HuH-7.5 (cell line): ENCODE measurements at places on chromosomes 12 and 14.

DNA sequence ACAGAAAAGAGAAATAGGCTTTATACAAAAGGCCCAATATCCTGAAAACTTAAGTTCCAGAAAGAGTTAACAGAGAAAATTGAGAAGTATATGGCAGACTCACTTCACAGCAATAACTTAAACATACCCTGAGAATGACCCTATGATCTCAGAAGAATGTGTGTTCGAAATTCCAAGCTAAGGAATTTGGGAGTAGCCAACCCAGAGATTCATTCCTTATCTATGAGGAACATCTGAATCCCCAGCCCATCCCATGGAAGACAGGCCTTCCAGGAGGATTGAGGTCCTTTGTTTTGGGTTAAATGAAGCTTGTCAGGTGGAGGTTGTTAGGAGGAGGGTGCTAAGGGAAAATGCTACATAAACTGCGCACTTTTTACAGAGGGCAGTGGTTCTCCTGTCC is 7.5 kb upstream of the SAV1 start:
- DNase-seq: no peak

DNA sequence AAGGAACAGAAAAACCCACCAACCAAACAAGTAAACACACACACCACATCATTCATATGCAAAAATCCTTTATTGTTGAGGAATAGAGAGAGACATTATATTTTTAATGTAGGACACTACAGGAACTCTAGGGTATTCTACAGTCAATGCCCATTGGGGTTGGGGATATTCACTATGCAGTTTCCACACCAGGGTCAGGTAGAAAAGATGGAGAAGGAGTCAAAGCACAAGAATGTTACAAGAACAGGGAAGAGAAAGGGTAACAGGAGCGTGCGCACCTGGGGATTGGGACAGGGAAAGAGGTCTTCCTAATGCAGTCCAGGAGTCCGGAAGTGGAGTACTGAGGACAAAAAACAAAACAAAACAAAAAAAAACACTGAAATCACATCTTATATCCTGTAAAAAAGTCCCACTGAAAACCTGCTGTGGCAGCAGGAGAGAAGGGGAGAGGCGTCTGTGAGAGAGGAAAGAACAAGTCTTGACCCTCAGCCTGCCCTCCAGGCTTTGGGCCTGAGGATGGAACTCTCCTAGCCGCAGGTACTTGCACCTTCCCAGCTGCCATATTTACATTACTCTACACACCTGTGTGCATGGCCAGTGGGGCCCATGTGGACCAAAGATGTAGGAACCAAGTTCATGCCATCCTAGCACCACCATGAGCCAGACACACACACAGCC is 3.7 kb upstream of the ZBTB39 start:
- no peak for DNase-seq

GRCh38 chr14:103856105-103856504 is 8.7 kb upstream of the PPP1R13B start:
- DNase-seq: no peak

- no peak for DNase-seq
These were observed 26.3 kb downstream of the ZFP36L1 start for GRCh38 chr14:68766299-68767247.

DNA sequence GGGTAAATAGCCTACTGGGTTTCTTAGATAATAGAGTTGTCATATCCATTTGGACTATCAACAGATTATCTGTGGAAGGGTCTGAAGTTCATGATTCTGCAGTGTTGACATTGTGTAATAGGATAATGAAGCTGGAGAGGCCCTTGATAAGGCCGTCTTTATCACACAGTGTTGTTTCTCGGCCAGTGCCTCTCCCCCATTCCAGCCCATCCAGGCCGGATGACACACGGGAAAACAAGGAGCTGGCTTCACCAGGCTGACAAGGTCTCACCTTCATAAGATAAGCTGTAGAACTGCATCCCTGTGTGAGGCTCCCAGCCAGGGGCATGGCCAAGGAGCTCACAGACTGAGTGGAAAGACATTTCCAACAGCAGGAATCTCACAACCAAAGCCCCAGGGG is 8.7 kb upstream of the EML1 start:
- peak; percentile 36 for DNase-seq

DNA sequence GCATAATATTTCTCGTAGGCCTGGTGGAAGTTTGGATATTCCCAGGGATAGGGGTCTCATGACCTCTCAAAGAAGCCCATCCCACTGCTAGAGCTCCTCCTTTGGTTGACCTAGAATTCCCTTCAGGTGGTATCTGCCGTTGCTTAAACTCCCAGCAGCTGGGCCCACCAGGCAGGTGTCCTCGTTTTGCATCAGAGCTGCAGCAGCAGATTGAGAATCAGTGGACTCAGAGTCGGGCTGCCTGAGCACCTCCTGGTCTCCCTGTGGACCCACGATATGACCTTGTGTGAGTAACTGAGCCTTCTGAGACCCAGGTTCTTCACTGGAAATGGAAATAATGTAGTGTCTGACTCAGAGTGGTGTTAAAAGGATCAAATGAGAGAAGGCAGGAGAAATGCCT is 132.7 kb downstream of the PAPOLA start:
- no peak for DNase-seq

DNA sequence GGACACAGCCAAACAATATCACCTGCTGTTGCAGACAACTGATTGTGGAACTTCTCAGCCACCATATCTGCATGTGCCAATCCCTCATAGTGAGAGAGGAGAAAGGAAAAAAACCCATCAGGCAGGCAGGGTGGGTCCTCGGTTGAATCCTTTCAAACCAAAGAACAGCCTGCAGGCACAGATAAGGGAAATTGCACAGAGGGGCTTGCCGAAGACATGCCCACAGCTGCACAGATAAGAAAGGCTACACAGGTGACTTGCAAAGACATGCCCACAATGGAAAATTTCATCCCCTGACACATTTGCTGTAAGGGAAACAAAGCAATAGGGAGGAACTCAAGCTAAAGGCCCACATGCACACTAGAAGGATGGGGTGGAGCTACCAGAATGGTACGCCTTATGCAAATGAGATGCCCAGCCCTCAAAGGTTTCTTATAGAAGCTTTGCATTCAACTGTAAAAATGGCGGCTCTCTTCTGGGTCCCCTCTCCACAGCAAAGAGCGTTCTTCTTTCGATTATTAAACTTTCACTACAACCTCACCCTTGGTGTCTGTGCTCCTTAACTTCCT is 170.0 kb upstream of the TMPO start:
- no peak for DNase-seq

GRCh38 chr14:100590726-100591452 is 3.7 kb upstream of the BEGAIN start:
- DNase-seq: no peak

GRCh38 chr12:1533602-1534304 is 60.6 kb downstream of the FBXL14 start:
- peak; percentile 54 for DNase-seq

DNA sequence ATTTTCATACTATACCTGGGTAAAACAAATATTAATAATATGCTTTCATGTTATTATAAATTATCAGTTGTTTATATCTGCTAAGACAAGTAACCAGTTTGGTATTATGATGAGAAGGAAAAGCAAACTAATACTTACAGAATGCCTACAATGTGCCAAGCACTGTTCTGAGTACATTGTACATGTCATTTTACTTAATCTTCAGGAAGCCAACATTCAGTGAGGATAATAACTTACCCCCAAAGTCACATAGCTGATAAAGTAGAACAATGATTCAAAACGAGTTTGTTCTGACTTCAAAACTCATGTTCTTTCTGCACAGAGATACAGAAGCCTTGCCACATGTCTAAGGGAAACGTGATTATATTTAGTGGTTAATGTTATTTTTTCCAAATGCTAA is 89.0 kb upstream of the DIO2 start:
- no peak for DNase-seq

DNA sequence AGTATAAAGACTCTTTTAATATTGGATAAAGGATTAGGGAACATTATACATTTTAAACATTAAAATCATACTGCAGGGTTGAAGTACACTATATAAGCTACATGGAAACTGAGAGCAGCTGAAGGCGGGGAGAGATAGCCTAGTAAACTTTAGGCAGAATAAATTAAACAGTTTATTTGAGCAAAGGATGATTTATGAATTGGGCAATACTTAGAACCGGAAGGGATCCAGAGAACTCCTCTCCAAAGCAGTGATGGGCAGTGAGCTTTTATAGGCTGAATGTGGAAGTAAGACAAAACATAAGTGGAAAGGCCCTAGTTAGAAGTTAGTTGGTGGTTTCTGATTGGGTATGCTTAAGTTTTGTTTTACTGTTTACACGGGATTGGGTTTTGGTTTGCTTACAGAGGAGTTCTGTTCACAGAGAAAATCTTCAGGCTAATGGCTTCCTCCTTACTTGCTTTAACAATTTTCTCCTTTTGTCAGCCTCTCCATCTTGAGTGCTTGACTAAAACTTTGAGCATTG is 18.9 kb downstream of the LEMD3 start:
- DNase-seq: no peak

- DNase-seq: no peak
These were observed 415.4 kb downstream of the ZFP36L1 start for GRCh38 chr14:68377459-68377858.

DNA sequence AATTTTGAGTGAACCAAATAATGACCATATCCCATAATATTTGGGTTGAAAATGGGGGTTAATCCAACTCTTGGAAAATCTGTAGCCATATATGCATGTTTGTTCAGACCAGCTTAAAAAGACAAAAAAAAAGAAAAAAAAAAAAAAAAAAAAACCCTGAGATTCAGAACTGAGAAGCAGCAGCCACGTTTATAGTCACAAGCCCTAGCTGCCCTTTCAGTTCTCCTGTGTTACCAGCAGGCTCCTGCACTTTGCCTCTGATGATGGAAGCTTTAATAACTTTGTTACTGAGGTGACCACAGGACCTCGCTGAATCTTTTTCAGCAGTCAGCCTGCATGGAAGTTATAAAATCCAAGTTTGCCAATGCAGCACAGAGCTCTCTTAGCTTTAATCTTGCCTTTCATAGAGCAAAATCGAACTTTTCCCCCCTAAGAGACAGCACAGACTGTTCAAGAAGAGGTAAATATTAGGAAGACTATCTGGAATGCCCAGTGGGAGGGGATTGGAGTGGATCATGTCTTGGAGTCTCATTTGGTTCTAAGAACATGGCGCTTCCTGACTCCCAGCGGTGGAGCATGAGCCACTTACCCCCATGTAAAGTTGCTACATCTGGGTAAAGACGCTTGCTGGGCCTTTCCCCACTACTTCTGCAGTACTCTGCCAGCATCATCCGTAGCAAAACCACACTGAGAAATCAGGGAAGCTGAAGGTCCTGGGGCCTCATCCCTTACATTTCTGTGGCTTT is 20.6 kb downstream of the GNG2 start:
- DNase-seq: no peak

DNA sequence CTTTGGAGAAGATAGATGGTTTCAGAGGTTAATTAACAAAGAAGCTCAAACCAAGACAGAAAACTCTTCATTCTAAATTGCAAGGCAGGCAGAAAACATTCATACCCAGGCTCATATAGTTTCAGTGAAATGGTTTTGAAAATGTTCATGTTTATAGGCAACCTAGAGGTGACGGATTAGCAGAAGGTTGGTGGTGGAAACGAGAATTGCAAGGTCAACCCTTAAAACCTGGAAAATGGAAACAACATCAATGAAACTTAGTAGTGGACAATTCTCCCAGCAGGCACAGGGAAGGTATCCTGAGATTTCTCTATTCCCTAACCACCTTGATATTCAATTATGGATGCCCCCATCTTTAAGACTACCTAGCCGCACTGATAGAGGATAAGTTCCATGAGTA is 965 bp downstream of the CD163 start:
- no peak for DNase-seq

- no peak for DNase-seq
These were observed 3.4 kb upstream of the FBXO34 start for GRCh38 chr14:55267820-55268219.

GRCh38 chr14:53452005-53452673 is 299.0 kb upstream of the DDHD1 start:
- no peak for DNase-seq

DNA sequence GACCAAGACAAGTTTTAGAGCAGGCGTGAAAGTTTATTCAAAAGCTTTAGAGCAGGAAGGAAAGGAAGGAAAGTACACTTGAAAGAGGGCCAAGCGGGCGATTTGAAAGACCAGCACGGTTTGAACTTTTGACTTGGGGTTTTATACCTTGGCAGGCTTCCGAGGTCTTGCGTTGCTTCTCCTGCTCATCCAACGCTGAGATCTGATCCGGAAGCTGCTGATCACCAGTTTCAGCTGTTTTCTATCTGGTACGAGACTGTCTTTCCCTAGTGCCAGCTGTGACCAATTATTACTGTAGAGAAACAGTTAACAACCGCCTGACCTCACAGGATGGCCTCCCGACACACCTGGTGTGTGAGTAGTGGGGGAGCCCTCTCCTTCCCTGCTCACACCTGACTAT is 20.6 kb upstream of the SNRPF start:
- DNase-seq: no peak

DNA sequence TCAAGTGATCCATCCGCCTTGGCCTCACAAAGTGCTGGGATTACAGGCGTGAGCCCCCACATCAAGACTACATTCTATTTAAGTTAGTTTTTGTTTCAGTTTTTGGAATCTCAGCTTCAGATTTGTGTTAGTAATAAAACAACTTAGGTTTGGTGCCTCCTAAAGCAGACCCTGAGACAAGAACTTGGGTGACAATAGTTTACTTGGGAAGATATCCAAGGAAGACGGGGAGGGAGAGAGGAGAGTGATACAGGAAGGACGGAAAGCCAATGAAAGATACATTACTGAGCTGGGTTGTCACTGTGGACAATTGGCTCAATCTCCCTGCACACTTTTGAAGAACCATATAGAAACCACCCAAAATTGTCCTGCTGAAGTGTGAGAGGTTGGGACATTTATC is 22.6 kb upstream of the PTGR2 start:
- no peak for DNase-seq
